ENCODE measurements at places on chromosomes 4 and X.

DNA sequence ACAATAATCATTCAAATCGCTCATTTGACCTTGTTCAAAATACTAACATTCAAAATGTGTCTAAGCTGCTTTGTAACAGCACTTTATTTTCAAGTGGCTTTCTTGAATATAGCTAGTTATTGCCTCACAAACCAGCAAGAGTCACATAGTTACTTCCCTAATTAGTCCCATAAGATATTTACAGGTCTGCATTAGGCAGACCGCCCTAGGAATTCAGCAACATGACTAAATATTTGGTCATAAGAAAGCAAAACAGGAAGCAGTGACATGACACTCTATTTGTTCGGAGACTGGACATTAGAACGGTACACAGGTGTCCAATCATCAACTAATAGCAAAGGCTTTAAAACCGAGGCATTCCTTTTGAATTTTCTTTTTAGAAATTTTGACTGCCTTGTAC, 262.0 kb downstream of the COL25A1 start:
- DNase-seq = no peak

DNA sequence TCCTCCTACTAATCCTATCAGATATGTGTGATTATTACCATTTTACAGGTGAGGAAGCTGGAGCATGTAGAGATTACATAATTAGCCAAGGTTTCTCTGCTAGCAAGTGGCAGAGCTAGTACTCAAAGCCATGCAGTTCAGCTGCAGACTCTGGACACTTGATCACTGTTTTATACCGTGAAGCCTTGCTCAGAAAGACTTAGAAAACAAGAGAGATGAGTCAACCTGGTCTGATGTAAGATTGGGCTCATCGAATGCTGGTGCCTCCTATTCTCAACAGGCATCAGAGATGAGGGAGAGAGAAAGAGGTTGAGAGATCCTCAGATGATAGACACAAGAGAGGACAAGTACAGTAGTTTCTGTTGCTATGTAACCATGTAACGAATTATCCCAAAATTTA, 19.0 kb upstream of the PDE5A start:
- peak; percentile 62 for DNase-seq

DNA sequence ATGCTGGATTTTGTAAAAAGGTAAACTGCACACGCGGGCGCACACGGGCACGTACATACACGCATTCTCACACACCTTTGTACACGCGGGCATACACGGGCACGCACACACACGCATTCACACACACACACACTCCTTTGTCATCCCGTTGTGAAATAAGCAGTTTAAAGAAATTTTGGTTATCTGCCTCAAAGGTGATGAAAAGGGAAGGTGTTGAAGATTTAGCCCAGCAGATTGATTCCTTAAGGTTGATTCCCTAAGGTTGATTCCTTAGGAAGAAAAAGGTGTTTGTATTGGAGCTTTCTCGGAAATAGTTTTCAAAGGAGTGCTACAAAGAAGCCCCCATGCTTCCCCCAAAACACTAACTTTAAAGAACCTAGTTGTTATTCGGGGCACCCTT, 693 bp downstream of the ATP10D start:
- peak; percentile 26 for DNase-seq

GRCh38 chr4:140255927-140256326, 101.9 kb upstream of the MAML3 start:
- no peak for DNase-seq

DNA sequence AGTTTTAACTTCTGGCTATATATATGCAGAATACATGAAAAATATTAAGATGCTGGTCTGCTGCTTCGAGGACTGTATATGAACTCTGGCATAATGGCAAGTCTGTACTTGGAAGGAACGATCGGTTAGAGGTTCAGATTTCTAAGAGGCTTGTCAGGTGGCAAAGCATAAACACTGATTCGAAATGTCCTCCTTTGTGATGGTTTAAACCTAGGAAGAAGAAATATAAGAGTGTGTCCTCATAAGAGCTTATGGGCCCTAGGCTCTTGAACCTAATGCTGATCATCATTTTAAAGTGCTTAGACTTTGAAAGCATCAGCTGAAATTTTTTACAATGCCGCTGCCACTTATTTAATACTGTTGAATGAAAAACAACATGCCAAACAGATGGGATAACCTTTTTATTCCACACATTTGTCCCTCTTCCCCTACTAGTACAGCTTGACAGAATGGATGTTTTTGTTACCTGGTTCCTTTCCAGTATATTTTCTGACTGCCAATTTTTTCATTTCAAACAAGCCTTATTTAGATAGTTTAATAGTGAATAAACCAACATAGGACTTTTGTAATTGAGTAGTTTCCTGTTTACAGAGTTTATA, 8.8 kb downstream of the SPRY1 start:
- DNase-seq = no peak
